Stimulated activated CD8-positive, alpha-beta memory T cell treated with anti-CD3 and anti-CD28 coated beads, Interleukin-4, amount 100 ng/mL, for 1 hour (primary cell): ENCODE measurements at places on chromosomes 16 and 17.

GRCh38 chr16:85520853-85521521 is 92.1 kb upstream of the GSE1 start:
- no peak for DNase-seq

- no peak for DNase-seq
Measured at GRCh38 chr17:78737332-78737731, 44.7 kb downstream of the CYTH1 start.

DNA sequence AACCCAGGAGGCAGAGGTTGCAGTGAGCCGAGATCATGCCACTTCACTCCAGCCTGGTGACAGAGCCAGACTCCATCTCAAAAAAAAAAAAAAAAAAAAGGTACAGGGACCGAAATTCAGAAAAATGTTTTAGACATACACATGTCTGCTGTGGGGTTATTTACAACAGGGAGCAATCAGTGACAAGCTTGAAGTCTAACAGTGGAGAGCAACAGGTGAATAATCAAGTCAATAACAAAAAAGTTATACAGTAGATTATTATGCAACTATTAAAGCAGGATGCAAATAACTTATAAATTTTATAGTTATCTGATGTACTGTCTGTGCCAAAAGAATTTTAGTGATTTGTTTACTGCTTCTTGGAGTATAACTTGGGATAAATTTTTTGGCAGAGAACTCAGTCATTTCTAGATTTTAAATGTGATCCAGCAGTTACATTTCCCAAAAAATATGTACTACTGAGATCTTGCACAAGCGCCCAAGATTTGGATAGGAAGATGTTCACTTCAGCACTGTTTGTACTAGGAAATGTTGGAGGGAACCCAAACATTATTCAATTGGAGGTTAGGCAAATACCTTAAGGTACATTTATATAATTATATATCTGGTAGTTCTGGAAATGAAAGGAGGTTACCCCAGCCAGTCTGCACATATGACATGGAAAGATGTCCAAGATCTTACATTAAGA is 34.1 kb downstream of the EEF2K start:
- no peak for DNase-seq

DNA sequence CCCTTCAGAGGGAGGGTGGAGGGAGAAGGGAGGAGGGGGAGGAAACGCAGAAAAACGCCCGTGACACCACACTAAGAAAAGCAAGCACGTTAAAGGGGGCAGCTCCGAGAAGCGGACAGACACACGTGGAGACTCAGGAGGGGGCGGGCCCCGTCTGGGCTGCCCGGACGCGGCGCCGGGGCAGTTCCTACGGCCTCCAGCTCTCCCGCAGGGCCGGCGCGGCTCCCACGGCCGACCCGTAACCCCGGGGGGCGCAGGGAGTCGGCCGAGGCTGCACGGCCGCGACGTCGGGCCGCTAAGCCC is 362 bp downstream of the KLHDC4 start:
- DNase-seq: peak; percentile 48

DNA sequence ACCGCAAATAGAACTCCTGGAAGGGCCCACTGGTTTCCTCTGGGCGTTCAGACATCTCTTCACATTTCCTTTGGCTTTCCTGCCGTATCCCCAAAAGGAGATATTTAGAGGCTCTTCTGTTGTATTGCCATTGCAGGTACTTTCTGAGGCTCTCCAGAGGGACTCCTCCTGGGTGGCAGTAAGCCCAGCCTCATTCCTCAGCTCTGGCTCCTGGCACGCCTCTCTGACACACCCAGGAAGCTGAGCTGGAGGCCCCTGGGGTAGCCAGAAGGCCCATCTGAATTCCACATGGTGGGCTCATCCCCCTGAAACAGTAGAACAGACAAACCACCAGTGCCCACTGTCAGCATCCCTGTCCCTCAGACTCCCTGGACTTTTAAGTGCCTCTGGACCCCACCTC is 206.7 kb downstream of the PARN start:
- no peak for DNase-seq

DNA sequence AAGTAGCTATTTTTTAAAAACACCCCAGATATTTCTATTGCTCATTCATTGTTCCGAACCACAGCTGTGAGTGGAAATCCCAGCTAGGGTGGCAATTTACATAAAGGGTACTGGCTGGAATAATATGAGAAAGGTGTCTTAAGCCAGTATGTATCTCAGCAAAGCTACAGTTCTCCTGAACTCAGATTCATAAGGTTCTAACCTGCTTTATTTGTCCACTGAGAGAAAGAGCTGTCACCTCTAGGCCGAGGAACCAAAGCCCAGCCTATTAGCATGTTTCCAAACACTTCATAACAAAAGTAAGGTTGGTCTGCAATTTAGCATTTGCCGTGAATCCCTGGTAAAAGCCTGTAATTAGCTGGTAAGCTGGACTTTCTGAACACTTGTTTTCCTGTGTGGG is 57.0 kb upstream of the CLEC19A start:
- no peak for DNase-seq

DNA sequence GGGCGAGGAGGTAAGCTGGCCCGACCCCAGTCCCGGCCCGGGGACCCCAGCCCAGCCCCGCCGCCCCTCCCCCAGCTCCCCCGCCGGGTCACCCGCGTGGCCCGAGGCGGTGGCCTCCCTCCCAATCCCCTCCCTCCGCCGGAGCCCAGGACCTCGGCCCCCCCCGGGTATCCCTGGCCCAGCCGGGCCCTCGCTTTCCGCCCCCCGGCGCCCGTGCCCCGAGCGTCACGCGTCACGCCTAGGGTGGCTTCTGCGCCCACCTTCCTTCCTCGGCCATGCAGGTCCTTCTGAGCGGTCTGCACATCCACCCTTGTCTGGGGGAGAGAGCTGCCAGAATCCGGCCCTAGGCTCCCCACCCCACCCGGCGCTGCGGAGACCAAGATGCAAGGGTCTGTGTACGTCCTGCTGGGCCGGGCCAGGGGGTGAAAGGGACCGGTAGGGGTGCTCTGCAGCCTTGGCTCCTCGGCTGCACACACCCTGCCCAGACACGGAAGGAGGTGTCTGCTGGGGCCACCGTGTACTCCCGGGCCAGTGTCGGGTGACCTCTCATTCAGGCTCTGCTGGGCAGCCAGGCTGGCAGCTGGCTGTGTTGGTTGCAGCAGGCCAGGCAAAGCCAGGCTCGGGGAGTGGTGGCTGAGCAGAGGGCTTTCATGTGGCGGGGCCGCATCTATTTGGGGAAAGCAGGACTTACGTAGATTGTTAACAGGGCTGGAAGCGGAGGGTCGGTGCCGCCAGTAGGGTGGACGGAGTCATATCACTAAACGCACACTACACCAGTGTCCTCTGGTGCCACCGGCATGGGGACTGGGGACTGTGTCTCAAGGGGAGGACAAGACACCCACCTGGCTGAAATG is 754 bp downstream of the RAB11FIP4 start:
- DNase-seq: no peak

GRCh38 chr17:73991260-73991659 is 212.2 kb upstream of the RPL38 start:
- no peak for DNase-seq

DNA sequence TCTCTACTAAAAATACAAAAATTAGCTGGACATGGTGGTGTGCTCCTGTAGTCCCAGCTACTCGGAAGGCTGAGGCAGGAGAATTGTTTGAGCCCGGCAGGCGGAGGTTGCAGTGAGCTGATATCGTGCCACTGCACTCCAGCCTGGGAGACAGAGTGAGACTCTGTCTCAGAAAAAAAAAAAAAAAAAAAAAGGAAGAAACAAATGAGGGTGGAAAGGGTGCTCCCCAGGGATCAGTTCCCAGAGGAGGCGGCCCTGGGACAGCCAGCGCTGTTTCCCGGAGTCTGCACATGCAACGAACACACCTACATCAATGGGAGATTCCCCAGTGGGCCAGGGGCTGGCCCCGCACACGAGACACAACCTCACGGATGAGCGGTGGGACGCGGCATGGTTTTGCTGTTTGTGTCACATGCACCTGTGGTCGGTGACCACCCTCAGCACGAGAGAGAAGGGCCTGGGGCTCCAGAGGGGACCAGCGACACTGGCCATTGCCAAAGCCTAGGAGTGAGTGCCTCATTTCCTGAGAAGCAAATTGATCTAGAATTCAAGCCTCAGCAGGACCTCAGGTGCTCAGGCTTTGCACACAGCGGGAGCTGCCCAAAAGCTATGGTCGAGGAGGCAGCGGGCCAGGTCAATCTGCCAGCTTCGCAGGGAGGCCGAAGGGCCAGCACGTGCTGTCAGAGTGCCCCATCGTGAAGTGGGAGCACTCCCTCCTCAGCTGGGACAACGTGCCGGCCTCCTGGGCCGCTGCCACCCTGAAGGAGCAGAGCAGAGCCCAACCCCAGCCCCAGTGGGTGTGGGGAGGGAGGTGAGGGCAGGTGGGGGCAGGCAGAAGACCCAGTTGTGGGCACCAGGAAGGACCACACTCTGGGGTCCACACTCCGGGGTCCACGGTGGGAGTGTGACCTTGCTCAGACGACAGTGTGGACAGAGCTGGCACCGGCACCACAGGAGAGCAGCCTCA is 13.8 kb upstream of the WDR45B start:
- DNase-seq: no peak

DNA sequence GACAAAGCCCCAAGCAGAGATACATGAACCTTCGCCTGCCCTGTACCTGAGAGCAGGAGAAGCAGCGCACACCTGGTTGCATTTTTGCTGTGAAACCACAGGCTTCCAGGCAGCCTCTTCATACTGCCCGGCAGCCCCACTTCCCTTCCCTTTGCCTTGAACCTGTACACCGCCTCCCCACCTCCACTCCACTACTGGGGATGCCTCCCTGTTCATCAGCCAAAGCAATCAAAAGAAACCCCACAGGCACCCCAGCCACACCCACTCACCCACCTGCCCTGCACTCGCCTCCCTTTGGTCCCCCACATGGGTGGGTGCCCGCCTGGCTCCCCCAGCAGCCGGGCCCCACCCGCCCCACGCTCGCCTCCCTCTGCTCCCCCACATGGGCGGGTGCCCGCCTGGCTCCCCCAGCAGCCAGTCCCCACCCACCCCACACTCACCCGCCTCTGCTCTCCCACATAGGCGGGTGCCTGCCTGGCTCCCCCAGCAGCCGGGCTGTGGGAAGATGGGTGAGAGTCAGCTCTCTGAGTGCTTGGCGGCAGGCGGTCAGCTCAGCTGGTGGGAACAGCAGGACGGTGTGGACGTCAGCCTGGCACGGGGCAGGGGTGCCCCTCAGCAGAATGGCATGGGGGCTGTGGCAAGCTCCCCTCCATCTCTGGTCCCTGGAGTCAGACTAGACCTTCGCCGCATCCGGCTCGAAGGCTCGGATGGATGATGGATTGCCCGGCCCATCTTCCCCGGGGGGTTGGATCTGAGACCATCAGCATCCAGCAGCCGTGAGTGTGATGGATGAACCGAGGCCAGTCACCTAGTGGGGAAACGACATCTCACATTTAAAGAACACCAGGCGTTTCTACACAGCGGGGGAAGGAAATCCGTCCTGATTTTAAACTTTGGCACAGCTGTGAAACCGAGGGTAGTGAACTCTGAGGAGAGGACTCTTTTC is 135.6 kb downstream of the BANP start:
- no peak for DNase-seq

DNA sequence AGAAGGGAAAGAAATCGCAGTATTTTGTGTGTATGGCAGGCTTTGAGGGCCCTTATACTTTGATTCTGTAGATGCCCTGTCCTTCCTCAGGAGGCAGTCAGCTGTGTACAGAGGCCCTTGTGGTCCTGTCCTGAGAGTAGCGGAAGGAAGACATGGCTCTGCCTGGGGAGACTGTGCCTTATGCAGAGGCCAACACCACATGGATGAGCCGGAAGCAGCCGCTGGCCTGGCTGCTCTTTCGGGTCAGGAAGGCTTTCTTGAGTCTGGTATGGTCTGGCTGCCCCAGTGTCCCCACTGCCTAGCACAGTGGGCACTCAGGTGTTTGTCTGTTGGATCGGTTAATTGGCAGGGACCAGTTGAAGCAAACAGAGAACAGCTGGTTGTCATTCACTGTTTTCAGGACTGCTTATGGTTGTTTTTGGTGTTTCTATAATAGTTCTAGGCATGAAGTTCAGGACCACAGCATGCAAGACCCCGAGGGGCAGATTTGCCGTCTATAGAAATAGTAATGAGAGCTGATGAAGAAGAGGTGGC is 12.4 kb downstream of the USP10 start:
- DNase-seq: no peak

DNA sequence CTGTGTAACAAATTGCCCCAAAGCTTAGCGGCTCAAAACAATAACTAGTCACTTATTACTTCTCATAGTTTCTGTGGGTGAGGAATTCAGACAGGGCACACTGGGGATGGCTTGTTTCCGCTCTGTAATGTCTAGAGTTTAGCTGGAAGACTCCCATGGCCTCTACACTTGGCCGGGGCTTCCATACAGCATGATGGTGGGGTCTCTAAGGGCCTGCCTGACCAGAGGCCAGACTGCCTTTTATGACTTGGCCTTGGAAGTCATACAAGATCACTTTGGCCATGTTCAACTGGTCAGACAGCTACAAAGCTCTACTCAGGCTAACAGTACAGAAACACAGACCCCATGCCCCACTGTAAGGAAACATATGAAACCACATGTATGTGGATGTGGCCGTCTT is 8.2 kb downstream of the GLP2R start:
- no peak for DNase-seq

DNA sequence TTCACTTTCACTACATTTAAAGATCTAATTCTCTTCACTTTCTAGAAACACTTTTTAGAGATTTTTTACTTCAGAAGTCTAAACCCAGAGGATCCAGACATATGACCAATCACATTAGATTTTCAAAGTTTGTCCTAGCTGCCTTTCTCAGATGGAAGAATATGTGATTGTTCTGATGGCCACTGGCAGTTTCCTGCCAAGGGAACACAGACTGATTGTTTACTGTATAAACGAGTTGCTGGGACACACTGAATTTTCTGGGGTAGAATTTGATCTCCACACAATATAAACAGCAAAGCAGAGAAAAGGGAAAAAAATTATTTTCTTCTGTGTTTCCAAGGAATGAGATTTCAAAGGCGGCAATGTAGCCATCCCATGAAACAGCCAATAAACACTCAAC is 480.0 kb downstream of the TOX3 start:
- no peak for DNase-seq

GRCh38 chr17:74737299-74738050 is 419 bp downstream of the RAB37 start:
- no peak for DNase-seq

GRCh38 chr17:75611851-75612429 is 21.3 kb upstream of the SMIM5 start:
- DNase-seq: no peak

DNA sequence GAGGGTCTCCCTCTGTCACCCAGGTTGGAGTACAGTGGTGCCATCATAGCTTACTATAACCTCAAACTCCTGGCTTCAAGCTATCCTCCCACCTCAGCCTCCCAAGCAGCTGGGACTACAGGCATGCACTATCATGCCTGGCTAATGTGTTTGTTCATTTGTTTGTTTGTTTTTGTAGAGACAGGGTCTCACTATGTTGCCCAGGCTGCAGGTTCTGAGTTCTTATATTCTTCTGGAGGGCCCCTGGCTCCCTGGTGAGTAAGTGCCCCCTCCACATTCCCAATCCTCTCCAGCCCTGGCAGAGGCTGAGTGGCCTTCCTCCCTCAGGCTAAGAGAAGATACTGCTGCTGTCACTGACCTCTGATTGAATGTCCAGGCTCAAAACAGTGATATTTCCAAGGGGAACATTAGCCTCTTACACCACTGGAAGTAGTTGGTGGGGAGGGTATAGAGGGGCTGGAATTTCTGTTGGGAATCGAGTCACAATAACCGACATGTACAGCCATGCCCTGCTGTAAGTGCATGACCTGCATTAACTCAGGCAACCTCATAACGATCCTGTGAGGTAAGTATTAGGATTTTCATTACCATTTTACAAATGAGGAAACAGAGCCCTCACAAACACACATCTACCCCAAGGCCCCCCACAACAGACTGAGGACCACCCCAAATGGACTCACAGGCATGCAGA is 2.7 kb upstream of the ETV4 start:
- DNase-seq: no peak
